Aorta (tissue), 5 donors: ENCODE measurements at places on chromosomes 12 and 14. TPM values are rescaled to one million over a fixed set of nuclear protein-coding genes. Genes with fewer than 3 reads are reported as not detected.

CLMN gene
- total RNA-seq, result 18.3 TPM

DNA sequence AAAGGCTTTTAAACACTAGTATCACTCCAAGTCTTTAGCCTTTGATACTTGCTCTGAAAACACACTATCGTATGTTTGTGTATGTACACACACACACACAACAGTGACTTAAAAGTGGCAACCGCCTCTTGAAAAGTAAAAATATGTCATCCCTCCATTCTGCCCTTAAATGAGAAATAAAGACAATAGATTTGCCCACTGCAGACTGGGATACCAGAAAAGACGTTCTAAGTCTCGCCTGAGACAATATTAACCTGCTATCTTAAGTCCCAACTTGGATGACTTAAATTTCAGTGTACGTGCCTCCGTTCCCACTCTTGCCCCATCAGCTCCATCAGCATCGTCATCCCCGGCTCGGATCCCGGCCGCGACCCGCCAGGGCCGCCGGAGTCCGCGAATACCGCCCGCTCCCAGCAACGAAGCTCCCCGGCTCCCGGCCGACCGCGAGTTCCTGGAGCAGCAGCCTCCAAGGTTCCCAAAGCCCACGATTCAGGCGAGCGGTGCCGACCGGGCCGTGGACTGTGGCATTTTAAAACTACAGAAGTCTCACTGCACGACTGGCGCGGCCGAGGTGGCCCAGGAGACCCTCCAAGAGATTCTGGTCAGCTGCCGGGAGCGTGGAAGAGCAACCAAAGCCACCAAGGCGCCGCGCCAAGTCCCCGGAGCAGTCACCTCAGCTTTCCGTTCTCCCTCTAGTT, 2.8 kb upstream of the ARID2 start:
- peak; percentile 89 for DNase-seq

GRCh38 chr12:31011336-31011735, 62.3 kb upstream of the DDX11 start:
- no peak for DNase-seq

- no peak for DNase-seq
Measured at GRCh38 chr14:49549446-49549845, 36.7 kb downstream of the RPS29 start.

GRCh38 chr12:102503056-102503681, 22.8 kb upstream of the IGF1 start:
- no peak for DNase-seq

DNA sequence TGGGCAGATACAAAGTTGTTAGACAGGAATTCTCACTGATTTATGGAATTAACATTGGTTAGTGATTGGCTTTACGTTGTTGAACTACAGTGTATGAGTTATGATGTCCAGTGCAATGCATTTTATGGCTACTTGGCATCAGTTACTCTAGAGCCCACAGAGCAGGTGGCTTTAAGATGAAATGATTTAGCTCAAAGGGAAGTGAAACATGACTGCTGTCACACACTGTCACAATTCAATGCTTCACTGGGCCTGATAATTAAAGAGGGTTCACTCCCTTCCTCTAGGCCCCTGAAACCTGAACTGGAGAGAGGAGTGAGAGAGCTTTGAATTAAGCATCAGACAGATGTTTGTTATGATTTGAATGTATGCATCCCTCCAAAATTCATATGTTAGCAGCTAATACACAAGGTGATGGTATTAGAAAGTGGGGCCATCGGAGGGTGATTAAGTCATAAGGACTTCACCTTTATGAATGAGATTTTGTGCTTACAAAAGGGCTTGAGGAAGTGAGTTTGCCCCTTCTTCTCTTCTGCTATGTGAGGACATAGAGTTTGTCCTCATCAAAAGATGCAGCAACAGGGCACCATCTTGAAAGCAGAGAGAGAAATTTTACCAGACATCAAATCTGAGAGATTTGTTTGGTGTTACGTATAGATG, 175.8 kb upstream of the GRIN2B start:
- DNase-seq, result no peak
